ENCODE measurements at places on chromosomes 7 and 10.

- no peak for DNase-seq
These were observed 1.3 kb upstream of the GDF10 start for GRCh38 chr10:47298715-47299114.

GRCh38 chr7:73960548-73960947, 67.4 kb upstream of the ELN start:
- no peak for DNase-seq

DNA sequence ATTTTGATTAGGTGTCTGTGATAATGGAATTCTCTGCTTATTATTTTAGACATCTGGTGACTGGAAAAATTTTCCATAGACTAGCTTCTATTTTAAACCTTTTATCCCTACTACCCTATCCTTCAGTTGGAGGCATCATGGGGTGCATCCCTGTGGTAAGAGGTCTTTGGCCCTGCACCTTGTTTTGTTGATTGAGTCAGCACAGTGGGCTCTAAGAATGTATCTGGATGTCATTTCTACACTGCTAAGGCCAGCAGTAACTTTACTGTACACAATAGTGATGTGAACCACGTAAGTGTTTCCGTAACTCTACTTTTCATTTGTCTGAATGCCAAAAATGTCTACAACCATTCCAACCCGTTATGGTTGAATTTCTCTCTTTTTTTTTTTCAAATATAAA, 75.6 kb downstream of the ADAM22 start:
- DNase-seq, result no peak

GRCh38 chr10:119658274-119658673, 7.1 kb downstream of the BAG3 start:
- DNase-seq, result no peak

GRCh38 chr10:62336404-62336803, 37.8 kb upstream of the ZNF365 start:
- no peak for DNase-seq

DNA sequence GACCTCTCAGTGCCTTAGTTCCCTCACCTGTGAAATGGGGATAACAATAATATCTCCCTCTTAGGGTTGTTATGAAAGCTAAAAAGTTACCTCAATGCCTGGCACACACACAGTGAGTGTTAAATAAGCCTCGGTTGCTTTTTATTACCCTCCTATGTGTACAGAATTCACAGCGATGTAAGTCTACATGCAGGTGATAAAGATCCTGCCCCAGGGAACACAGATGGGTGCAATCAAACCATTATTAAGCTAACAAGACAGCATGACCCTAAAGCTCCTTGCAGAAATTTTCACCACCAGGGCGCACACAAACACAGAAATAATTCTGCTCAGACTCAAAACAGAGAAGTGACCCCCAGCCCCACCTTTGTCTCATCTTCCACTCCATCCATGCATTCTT, 261.9 kb downstream of the SNX10 start:
- no peak for DNase-seq

DNA sequence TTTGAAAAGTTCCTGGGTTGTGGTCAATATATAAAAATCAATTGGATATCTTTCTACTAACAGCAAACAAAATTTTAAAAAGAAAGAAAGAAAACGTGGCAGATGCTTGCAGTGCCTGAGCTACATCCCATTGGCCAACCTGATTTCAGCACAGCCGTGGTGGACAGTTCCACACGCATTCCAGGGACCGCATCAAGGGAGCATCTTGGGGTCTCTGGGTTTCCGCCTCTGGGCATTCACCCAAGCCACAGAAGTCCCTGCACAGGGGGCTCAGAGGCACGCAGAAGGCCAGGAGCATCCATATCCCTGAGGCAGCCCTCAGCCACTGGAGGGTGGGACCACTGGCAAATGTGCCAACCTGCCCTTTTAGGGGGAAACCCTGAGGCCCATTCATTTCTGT, 254.5 kb upstream of the RNF32 start:
- no peak for DNase-seq
